ENCODE measurements at places on chromosomes 12 and 14. TPM values are rescaled to one million over a fixed set of nuclear protein-coding genes. Genes with fewer than 3 reads are reported as not detected.

Gene PMCH
- total RNA-seq, result not detected

Gene LMNTD1
- not detected for total RNA-seq

Gene POLE
- 19.8 TPM for total RNA-seq

Gene TTC5
- total RNA-seq, result 30.5 TPM

Gene SLC4A8
- 3.0 TPM for total RNA-seq

Gene EIF2B2
- 74.4 TPM for total RNA-seq

Gene SUPT16H
- total RNA-seq, result 86.1 TPM

Gene SPIC
- not detected for total RNA-seq

Gene NOVA1
- 1.8 TPM for total RNA-seq

Gene KIAA0586
- total RNA-seq, result 20.6 TPM

Gene MYF5
- not detected for total RNA-seq

Gene GPRC5D
- total RNA-seq, result 0.25 TPM

Gene PLEK2
- total RNA-seq, result 2.2 TPM

Gene PPFIA2
- total RNA-seq, result 2.6 TPM

Gene EPYC
- total RNA-seq, result not detected

Gene LRRK2
- 22.9 TPM for total RNA-seq
